ENCODE measurements at places on chromosomes 12 and 14. TPM values are rescaled to one million over a fixed set of nuclear protein-coding genes. Genes with fewer than 3 reads are reported as not detected.

The EMP1 gene
- total RNA-seq = 295 TPM

The SPX gene
- total RNA-seq = not detected

The PMEL gene
- not detected for total RNA-seq

- DNase-seq = no peak
- H3K36me3 ChIP-seq = peaks cover 4% of the 10 kb centered on the region
- H3K27me3 ChIP-seq = no peaks in the 10 kb centered on the region
These were observed 76.8 kb downstream of the NUMB start for GRCh38 chr14:73381380-73382013.

DNA sequence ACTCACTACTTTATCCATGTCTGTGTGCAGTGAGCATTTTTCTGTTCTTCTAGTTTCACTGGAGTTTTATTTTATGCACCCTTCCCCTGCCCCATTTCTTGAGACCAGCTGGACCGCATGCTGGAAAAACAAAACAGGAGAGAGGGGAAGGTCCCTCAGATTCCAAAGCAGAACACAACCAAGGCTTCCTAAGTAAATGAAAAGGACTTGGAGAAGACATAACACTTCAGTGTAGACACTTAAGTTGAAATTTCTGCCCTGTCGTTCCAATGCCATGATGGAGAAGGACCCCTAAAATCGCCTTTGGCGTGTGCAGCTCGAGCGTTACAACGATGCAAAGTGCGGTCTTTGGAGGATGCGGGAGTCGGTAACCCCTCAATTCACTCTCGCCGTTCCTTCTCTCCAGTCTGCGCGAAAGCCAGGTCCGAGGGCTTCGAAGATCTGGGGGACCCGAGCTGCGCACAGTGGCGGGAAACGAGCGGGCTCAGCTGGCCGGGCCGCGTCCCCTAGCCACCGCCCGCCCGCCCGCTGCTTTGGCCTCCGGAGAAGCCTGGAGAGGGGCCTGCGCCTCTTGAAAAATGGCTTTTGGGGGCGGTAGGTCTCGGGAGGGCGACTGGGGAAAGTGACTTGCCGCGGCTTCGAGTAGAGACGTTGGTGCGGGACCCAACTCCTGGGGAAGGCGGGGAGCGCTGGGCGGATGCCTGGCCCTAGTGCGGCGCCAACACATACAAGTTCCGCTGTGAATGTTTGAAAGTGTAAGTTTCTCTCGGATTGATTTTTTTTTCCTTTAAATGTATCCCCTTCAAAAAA is 11.2 kb upstream of the HOXC13 start:
- H3K4me3 ChIP-seq = no peak overlapping the region
- no peaks in the 10 kb centered on the region for H3K36me3 ChIP-seq
- no peak for DNase-seq
- peaks cover 23% of the 10 kb centered on the region for H3K27me3 ChIP-seq

GRCh38 chr12:49541911-49542505 is 3.2 kb downstream of the KCNH3 start:
- peaks cover 16% of the 10 kb centered on the region for H3K4me1 ChIP-seq
- no peak overlapping the region for H3K4me3 ChIP-seq
- no peaks in the 10 kb centered on the region for H3K36me3 ChIP-seq
- H3K27ac ChIP-seq = no peak overlapping the region
- H3K27me3 ChIP-seq = peaks cover 9% of the 10 kb centered on the region
- DNase-seq = no peak
